ENCODE measurements at places on chromosomes 2 and 18. TPM values are rescaled to one million over a fixed set of nuclear protein-coding genes. Genes with fewer than 3 reads are reported as not detected.

GRCh38 chr2:152413228-152414030 is 78.5 kb downstream of the FMNL2 start:
- DNase-seq: no peak

DNA sequence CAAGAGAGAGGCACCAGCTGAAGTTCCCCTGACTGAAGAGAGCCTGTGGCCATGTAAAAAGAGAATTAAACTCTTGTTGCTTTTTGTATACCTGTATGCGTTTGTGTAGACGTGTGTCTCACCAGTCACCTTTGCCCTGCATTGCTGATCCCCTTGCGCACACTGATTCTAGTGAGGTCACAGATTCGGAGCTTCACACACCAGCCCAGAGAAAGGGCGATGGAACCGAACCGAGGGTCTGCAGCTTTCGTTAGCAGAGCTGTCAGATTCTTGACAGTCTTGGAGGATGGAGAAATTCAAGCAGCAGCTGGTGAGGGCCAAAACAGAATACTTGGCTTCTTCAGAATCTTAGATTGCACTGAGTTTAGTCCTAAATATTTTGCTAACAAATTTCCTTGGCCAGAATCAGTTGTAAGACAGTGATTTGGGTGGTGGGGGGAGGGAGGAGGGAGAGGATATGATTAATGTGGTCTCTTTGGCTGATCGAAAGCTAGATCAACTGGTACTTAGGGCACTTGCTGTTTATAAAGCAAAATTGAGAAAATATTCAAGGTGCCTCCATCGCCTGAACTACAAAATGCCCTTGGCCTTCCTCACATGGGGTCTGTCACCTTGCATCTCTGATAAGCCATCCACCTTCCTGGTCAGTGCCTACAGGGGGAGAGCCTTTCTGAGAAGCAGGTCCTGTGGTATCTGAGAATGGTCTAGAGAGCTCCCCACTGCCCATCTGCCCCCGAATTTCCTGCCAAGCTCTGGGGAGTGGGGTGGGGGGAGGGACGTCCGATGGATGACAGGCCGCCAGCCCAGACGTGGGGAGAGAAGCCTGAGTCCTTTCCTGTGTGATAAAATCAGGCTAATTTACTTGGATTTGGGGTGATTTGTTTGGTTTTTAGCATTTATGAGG is 123.5 kb downstream of the CABLES1 start:
- no peak for DNase-seq

DNA sequence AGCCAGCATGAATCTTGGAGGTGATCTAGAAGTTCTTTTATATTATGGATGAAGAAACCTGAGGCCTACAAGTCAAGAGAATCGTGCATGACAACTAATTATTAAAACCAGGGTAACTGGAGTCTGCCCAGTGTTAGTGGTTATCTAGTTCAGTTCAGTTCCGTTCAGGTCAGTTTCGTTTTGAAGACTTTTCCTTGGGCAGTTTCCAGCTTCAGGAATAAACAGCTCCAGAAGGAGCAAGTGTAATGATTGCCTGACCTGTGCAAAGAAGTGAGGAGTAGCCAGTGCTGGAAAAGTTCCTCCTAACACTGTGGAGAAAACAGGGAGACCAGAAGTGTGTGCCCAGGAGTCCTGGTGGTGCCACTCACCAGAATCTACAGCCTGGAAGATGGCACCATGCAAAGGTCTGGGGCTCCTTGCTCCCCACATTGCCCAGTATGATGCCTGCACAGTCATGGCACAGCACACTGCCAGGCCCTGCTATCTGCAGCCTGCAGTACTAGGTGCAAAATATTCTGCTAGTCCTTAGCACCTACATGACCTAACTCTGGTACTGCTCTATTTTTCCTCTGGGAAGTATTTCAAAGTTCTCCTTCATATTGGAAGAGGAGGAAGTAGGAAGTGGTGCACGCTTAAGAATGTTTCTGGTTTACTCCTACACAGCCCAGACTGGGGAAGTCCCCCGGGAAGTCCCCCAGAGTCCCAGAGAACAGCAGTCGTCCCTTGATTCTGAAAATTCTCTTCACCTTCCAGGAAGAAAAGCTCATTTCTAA is 65.8 kb downstream of the SUMO1 start:
- no peak for DNase-seq

DNA sequence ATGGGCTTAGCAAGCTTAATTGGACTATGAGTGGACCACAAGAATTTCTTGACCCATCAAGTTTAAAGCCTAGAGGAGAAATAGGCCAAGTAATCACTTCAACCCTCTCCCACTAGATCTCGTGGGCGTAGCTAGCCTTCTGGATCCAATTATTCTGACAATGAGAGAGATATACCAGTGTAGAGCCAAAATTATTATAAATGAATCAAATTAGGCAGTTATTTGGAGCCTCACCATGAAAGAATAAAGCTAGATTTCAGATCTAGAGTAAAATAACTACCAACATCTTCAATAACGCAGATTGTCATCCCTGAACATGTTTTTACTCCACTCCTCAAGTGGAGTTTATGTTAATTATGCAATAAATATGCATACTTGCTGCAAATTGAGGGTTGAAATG is 143.9 kb upstream of the CDH20 start:
- DNase-seq: no peak

DNA sequence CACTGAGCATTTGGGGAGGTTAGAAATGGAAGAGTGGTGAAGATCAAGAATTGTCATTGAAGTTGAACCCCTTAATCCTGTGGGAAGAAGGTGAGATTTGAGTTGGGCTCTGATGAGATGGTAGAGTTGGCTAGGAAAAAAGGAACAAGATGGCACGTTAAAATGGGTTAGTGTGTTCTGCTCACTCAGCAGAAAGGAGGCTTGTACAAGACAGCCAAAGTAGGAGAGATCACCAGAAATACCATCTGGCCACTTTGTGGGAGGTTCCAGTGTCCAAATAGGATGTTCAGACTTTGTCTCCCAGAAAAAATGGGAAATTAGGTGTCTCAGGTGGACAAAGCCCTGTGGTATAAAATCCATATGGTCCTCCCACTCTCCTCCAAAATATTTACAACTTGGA is 56.0 kb upstream of the SLC14A2 start:
- no peak for DNase-seq

DNA sequence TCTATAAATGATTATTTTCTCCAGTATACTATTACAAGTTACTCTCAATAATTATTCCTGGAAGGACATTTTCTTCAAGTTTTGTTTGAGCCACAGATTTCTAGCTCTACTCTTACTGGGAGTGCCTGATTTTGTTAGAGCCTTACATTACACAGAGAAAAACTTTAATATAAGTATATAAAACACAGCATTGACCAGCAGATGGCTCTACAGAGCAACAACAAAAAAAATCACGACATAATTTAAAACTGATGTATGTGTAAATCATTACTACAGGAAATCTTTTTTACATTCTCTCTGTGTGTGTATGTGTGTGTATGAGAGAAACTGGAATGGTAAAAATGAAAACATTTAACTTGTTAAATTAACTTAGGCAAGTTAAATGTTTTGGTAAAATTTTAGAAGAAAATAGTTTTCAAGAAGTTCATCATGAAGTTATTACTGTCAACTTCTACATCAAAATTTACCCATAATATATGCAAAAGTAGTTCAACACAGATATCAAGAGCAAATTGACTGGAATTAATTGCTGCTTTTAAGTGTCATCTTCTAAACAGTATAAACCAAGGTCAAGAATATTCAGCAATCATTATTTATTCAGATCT is 103.3 kb downstream of the MDH1 start:
- DNase-seq: peak; percentile 29

DNA sequence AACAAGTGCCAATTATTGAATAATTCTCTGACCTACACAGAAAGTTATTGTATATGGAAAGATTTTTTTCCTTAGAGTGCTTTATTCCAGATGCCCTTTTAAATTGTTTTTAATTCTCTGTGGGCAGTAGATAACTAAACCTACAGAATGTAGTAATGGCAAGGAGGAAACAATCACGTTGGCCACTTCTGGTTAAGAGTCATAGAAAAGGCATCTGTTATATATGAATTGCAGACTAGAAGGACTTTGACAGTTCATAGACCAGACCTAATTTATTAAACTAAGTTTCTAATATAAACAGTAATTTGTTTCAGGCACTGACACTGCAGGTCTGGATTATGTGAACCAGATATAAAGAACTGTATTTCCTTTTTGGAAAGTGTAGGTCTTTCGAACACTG is 607.5 kb downstream of the PLCL1 start:
- DNase-seq: no peak

- no peak for DNase-seq
These were observed 218.8 kb upstream of the ID2 start for GRCh38 chr2:8462899-8463648.

GRCh38 chr2:28995765-28996750 is 15.0 kb downstream of the TOGARAM2 start:
- DNase-seq: no peak

GRCh38 chr2:112938904-112939303 is 27.9 kb downstream of the IL37 start:
- no peak for DNase-seq

GRCh38 chr2:120244656-120245519 is 7.8 kb upstream of the RALB start:
- DNase-seq: no peak

GRCh38 chr2:223090039-223090438 is 38.0 kb downstream of the KCNE4 start:
- DNase-seq: no peak

DNA sequence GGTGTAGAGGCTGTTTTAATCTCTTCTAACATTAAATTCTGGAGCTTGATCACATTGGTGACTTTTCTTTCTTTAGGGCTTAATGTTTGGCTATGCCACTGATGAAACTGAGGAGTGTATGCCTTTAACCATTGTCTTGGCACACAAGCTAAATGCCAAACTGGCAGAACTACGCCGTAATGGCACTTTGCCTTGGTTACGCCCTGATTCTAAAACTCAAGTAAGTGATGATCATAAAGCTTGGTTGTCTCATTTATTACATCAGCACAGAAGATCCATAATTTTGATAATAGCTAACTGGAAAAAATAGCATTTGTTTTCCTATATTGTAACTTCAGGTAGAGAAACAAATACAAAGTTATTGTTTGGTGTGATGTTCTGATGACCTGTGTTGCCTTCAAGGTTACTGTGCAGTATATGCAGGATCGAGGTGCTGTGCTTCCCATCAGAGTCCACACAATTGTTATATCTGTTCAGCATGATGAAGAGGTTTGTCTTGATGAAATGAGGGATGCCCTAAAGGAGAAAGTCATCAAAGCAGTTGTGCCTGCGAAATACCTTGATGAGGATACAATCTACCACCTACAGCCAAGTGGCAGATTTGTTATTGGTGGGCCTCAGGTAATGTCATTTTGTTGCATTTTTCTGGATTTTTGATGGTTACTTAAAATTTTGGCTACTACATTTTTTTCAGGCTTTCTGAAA is 2.9 kb downstream of the MAT2A start:
- DNase-seq: no peak

- no peak for DNase-seq
These were observed 395.2 kb downstream of the MTX2 start for GRCh38 chr2:176664478-176664877.

GRCh38 chr2:10346929-10347561 is 44.3 kb downstream of the HPCAL1 start:
- no peak for DNase-seq

DNA sequence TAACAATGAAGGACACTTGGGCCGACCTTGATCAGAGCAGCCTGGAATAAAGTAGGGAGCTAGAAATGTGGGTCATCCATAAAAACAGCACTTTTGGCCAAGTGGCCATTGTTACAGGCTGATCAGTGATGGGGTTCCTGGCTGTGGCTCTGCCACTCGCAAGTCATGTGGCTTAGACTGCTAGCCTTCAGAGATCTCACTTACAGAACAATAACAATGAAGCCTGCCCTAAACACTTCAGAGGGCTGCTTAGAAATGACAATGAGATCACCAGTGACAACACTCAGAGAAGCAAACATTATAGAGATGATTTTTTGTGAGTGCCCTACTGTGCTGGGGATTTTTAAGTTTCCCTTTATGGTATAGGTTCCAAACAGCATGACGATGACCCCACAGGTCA is 107.9 kb upstream of the LMAN1 start:
- no peak for DNase-seq

- no peak for DNase-seq
These were observed 87.9 kb downstream of the WDPCP start for GRCh38 chr2:63500398-63500797.

DNA sequence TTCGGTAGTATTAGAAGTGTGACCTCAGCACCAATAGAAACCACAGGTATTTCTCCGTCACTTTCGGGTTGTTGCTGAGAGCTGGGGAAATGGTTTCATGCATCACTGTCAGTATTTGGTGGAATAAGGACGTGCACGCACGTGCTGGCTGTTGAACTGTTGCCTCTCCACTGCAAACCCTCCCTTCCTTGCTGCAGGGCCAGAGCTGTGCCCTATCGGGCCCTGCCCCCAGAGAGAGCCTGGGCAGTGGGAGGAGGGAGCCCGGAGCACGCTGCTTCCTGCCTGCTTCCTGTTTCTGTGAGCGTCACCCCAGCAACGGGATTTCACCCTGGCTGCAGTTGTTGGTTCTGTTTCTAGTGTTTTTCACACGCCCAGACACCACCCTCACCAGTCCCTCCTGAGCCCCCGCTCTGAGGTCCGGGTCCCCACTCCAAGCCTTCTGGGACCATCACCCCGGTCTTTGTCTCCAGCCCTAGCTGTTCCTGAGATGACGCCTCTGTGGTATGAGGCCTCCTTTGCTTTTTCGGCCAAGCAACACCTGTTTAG is 47.4 kb downstream of the LRRFIP1 start:
- DNase-seq: no peak

GRCh38 chr2:190765386-190766173 is 115.0 kb upstream of the GLS start:
- DNase-seq: no peak

DNA sequence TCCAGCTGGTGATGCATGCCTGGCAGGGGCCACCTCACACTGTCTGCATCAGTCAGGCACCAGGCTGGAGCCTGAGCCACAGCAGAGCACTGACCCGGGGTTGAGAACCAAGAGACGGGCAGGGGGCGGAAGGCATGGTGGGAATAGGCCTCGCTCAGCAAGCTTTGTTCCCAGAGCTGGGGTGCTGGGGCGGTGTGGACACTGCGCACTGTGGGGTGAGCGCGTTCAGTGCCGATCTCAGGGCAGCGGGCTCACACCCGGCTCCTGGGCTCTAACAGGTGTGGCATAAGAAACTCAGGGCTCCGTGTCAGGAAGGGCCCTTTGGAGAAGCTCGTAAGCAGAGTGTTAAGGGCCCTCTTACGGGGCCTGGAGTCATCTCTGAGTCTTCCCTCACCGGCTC is 15.7 kb downstream of the SH3RF3 start:
- DNase-seq: no peak

The RTP5 gene
- not detected for polyA plus RNA-seq

The DAW1 gene
- 0.45 TPM for polyA plus RNA-seq

The IL1A gene
- polyA plus RNA-seq: 0.06 TPM

The ANKRD30B gene
- 0.14 TPM for polyA plus RNA-seq

The MYO3B gene
- polyA plus RNA-seq: 6.6 TPM

The LYG2 gene
- 0.46 TPM for polyA plus RNA-seq

The CRACDL gene
- 2.8 TPM for polyA plus RNA-seq

Measured in renal cortex interstitium (tissue), 15 donors.